Thyroid gland (tissue), 4 donors: ENCODE measurements at places on chromosomes 3 and 15. TPM values are rescaled to one million over a fixed set of nuclear protein-coding genes. Genes with fewer than 3 reads are reported as not detected.

ANKRD63 gene
- total RNA-seq: 2.1 TPM

CPLX3 gene
- not detected for total RNA-seq

- H3K27ac ChIP-seq: no peak overlapping the region
- H3K4me3 ChIP-seq: no peak overlapping the region
- no peaks in the 10 kb centered on the region for H3K36me3 ChIP-seq
- H3K4me1 ChIP-seq: peaks cover 9% of the 10 kb centered on the region
These were observed 2.0 kb upstream of the TM6SF1 start for GRCh38 chr15:83105440-83105839.

DNA sequence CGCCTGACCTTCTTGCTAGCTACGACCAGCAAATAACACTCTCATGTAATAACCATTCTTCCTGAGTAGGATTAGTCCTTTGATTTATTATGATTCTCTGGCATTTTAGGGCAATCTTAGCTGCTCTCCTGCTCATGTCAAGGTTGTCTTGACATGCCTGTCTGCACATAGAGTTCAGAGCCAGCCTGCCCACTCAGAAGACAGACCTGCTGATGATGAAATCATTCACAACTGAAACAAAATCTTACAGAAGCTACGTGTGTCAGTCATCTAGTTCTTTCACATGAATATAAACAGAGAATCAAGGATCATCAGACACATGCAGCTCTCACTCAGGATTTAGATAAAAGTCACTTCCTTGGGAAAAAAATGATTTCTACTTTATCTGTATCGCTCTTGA is 173.6 kb upstream of the LYSMD4 start:
- no peak overlapping the region for H3K4me3 ChIP-seq
- DNase-seq: no peak
- H3K27ac ChIP-seq: peak overlapping the region; percentile 30

- H3K27me3 ChIP-seq: no peaks in the 10 kb centered on the region
- H3K27ac ChIP-seq: no peak overlapping the region
- no peak overlapping the region for H3K4me3 ChIP-seq
- peaks cover 4% of the 10 kb centered on the region for H3K4me1 ChIP-seq
- no peak for DNase-seq
These were observed 474.0 kb downstream of the FGF12 start for GRCh38 chr3:192253138-192253887.

- DNase-seq: no peak
- H3K36me3 ChIP-seq: no peaks in the 10 kb centered on the region
- no peak overlapping the region for H3K27ac ChIP-seq
- H3K4me3 ChIP-seq: no peak overlapping the region
These were observed 95.1 kb downstream of the ATP1B3 start for GRCh38 chr3:141971571-141971970.

GRCh38 chr15:59052915-59053407 is 52.0 kb upstream of the CCNB2 start:
- no peak overlapping the region for H3K4me3 ChIP-seq
- H3K27ac ChIP-seq: no peak overlapping the region
- no peaks in the 10 kb centered on the region for H3K4me1 ChIP-seq
- DNase-seq: no peak
- no peaks in the 10 kb centered on the region for H3K27me3 ChIP-seq
- H3K36me3 ChIP-seq: peaks cover 3% of the 10 kb centered on the region

DNA sequence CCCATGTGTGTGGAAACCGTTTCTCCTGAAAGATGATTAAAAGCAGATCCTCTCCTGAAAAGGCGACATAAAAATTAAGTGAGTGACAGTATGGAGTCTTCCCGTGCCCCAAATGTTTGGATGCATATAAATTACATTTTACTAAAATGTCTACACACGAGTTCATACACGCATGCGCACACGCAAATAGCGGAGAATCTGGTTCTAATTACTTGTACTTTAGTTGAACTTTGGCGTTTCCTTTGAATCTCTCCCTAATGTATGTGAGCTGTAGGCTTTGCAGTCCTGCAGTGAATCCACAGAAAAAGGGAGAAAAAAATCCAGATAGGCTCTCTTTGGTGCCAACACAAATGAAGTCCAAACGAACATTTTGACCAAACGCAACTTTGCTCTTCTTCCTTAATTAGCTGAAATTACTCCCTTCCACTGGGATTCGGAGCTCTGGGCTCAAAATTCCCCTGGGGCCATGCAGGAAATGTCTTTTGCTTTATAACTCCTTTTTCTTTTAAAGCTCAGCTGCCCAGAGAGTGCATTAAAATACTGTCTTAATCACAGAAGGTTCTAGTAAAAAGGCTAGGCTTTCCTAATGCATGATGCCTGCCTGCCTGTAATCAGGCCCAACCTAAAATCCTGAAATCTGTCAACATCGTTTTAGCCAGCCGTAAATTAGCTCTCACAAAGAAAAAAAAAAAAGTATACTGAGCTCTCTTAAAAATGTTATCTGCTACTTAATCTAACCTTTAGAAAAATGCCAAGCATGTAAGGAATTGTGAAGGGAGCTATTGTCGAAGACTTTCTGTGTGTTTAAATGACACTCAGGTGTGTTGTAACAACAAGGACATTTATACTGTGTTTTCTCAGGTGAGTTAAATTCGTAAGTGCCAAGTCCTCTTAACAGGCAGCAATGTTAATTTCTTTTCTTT is 26.2 kb downstream of the RARB start:
- peak overlapping the region; percentile 85 for H3K27ac ChIP-seq
- no peak for DNase-seq
- no peaks in the 10 kb centered on the region for H3K27me3 ChIP-seq
- H3K36me3 ChIP-seq: no peaks in the 10 kb centered on the region

DNA sequence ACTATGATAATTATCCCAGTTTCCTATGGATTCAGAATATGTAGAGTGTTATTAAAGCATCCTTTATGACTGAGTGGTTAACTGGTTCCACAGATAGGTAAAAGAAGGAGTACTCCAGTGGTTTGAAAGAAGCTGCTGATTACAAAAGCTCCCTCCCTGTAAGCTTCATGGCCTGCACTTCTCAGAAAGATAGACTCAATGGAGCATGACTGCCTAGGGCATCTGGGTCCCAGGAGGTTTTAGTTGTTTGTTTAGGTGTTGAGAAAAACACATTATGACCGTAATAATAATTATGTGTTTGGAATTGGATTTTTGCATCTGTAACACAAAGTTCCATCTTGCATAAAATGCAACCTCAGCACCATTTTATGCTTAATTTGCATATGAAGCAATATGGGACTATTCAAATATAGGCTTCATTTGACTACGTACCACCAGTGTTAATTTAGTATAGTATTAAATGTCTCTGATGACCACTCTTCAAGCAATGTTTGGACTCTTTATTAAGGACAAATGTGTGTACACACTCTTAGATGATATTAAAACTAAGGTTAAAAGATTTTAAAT is 121.1 kb downstream of the ROBO2 start:
- H3K4me3 ChIP-seq: no peak overlapping the region
- H3K36me3 ChIP-seq: no peaks in the 10 kb centered on the region
- H3K27me3 ChIP-seq: no peaks in the 10 kb centered on the region
- no peak overlapping the region for H3K27ac ChIP-seq
- no peaks in the 10 kb centered on the region for H3K4me1 ChIP-seq

DNA sequence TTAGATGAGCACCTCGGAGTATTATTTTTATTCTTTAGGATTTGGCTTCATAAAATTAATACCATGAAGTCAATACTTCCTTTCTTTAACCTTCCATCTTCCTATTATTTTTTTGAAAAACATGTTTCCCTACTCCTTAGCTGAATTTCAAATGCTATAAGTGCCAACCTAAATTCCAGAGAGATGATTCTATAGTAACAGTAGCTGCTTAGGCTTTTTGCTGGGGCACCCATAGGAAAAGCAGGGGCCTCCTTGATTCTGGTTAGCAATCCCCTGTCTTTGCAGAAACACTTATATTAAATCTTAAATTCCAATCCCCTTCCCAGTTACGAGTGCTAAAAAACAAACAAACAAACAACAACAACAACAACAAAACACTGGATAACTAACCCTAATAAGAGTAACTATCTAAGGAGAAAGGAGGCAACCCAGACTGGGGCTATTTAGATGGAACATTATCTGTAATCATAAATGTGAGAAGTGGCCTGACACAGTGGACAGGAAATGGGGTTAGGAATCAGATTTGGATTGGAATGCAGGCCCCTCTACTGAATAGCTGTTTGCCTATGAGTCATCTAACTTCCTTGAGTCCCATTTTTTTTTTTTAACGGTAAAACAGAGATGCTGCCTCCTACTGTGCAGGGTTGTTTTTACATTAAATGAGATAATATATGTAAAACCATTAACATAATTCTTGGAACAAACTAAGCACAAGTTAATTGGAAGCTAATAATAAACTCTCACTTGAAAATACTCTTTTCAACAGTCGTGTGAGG is 148.1 kb downstream of the WDR72 start:
- no peaks in the 10 kb centered on the region for H3K36me3 ChIP-seq
- DNase-seq: no peak
- H3K4me1 ChIP-seq: no peaks in the 10 kb centered on the region
- no peaks in the 10 kb centered on the region for H3K27me3 ChIP-seq
- no peak overlapping the region for H3K27ac ChIP-seq

- H3K4me1 ChIP-seq: no peaks in the 10 kb centered on the region
- H3K36me3 ChIP-seq: no peaks in the 10 kb centered on the region
- H3K4me3 ChIP-seq: no peak overlapping the region
- no peaks in the 10 kb centered on the region for H3K27me3 ChIP-seq
These were observed 84.9 kb downstream of the CGGBP1 start for GRCh38 chr3:87973906-87974305.

DNA sequence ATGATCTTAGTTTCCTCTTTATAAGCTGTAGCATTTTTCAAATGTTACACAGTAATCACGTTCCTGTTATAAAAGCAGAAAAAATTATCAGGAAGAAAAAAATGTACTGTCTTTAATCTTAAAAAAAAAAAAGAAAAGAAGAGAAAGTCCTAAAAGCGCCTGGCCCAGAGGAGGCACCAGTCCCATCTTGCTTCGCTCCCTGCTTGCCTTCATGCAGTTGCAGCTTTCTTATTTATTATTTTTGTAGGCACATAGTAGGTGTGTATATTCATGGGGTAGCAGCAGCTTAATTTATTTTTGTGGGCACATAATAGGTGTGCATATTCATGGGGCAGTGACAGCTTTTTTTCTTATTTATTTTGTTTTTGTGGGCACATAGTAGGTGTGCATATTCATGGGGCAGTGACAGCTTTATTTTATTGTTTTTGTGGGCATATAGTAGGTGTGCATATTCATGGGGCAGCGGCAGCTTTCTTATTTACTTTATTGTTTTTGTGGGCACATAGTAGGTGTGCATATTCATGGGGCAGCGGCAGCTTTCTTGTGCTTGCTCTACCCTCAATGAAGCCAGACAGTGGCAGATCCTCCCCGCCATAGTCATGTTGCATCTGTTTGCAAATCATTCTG is 5.5 kb upstream of the EHD4 start:
- H3K27me3 ChIP-seq: no peaks in the 10 kb centered on the region
- no peak overlapping the region for H3K27ac ChIP-seq
- no peak for DNase-seq
- no peak overlapping the region for H3K4me3 ChIP-seq
